ENCODE measurements at places on chromosomes 3 and 15. TPM values are rescaled to one million over a fixed set of nuclear protein-coding genes. Genes with fewer than 3 reads are reported as not detected.

FAIM gene
- polyA plus RNA-seq = 8.1 TPM

NEIL1 gene
- 46.9 TPM for polyA plus RNA-seq

UROC1 gene
- not detected for polyA plus RNA-seq

LSAMP gene
- not detected for polyA plus RNA-seq

ACSBG1 gene
- polyA plus RNA-seq = 0.17 TPM

SLC25A20 gene
- polyA plus RNA-seq = 9.9 TPM

Data from naive B cell (primary cell).